GM23248 (cell line): ENCODE measurements at places on chromosomes 1 and 21. TPM values are rescaled to one million over a fixed set of nuclear protein-coding genes. Genes with fewer than 3 reads are reported as not detected.

The KIF21B gene
- under 0.01 TPM in 1 of 2 replicates, not detected in the other for total RNA-seq

DNA sequence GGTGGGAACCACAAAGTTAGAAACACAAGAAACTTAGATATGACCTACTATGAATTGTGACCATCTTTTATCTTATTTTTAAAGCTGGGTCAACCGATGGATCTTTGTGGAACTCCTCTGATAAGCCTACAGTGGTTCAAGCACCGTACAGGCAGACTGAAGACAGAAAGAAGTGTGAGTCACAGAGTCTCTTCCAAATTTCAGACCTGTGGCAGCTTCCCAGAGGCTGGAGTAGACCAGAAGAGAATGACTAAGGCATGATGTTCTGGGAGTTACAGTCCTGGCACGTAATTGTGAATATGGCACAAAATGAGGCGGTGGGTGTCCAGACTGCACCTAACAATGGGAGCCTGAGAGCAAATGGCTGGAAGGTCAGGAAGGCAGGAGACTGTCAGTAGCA is 70.0 kb downstream of the LMO4 start:
- no peaks in the 10 kb centered on the region for H3K36me3 ChIP-seq
- no peaks in the 10 kb centered on the region for H3K27me3 ChIP-seq
- H3K4me1 ChIP-seq = peaks cover 28% of the 10 kb centered on the region
- DNase-seq = peak; percentile 93
- no peak overlapping the region for H3K4me3 ChIP-seq

The TDRD5 gene
- total RNA-seq = not detected in 2 replicates

The PYGO2 gene
- total RNA-seq = 13.2 and 14.9 TPM in 2 replicates

The TLCD4 gene
- total RNA-seq = not detected in 2 replicates

- H3K36me3 ChIP-seq = no peaks in the 10 kb centered on the region
- peak; percentile 55 for DNase-seq
- H3K27me3 ChIP-seq = no peaks in the 10 kb centered on the region
Measured at GRCh38 chr1:155940482-155940992, 901 bp upstream of the RXFP4 start.

DNA sequence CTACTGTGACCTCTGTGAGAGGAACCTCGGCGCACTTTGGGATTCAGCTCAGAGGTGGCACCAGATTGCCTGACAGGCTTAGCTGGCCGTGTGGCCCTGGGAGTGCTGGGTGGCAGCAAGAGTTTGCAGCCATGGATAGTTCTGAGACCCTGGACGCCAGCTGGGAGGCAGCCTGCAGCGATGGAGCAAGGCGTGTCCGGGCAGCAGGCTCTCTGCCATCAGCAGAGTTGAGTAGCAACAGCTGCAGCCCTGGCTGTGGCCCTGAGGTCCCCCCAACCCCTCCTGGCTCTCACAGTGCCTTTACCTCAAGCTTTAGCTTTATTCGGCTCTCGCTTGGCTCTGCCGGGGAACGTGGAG is 67.5 kb downstream of the DISC1 start:
- H3K4me3 ChIP-seq = no peak overlapping the region
- no peaks in the 10 kb centered on the region for H3K27me3 ChIP-seq
- H3K27ac ChIP-seq = no peak overlapping the region
- H3K4me1 ChIP-seq = no peaks in the 10 kb centered on the region
- no peaks in the 10 kb centered on the region for H3K36me3 ChIP-seq

The NPR1 gene
- 0.25 TPM in 1 of 2 replicates, not detected in the other for total RNA-seq

The KRTAP13-2 gene
- not detected in 2 replicates for total RNA-seq

The LCE2C gene
- total RNA-seq = 3.2 TPM in 1 of 2 replicates, not detected in the other

GRCh38 chr1:174296309-174296708 is 137.0 kb downstream of the RABGAP1L start:
- no peaks in the 10 kb centered on the region for H3K36me3 ChIP-seq
- DNase-seq = no peak
- no peak overlapping the region for H3K27ac ChIP-seq
- no peak overlapping the region for H3K4me3 ChIP-seq

GRCh38 chr1:212633161-212633560 is 24.6 kb downstream of the ATF3 start:
- H3K4me3 ChIP-seq = no peak overlapping the region
- H3K4me1 ChIP-seq = peaks cover 22% of the 10 kb centered on the region
- H3K36me3 ChIP-seq = no peaks in the 10 kb centered on the region
- no peak overlapping the region for H3K27ac ChIP-seq
